ENCODE measurements at places on chromosomes 13 and 19. TPM values are rescaled to one million over a fixed set of nuclear protein-coding genes. Genes with fewer than 3 reads are reported as not detected.

ZIM2 gene
- 0.19 TPM for total RNA-seq

- no peaks in the 10 kb centered on the region for H3K36me3 ChIP-seq
- peaks cover 18% of the 10 kb centered on the region for H3K4me1 ChIP-seq
- H3K4me3 ChIP-seq = no peak overlapping the region
Measured at GRCh38 chr19:49065905-49066512, 1.4 kb upstream of the NTF4 start.

UBA52 gene
- total RNA-seq = 643 TPM

DNA sequence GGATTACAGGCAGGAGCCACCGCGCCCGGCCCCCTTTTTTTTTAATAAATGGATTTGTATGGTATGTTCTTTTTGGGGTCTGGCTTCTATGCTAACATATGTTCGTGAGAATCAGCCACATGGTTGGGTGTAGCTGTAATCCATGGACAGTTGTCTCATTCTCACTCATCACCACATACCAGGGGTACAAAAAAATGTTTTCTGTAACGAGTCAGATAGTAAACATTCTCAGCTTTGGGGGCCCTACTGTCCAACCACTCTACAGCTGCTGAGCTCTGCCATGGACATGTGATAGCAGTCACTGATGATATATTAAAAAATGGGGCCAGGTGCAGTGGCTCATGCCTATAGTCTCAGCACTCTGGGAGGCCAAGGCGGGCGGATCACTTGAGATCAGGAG is 5.1 kb upstream of the RETN start:
- peaks cover 84% of the 10 kb centered on the region for H3K27me3 ChIP-seq
- no peak overlapping the region for H3K4me3 ChIP-seq
- H3K36me3 ChIP-seq = no peaks in the 10 kb centered on the region
- no peak overlapping the region for H3K27ac ChIP-seq
- DNase-seq = no peak

- no peaks in the 10 kb centered on the region for H3K36me3 ChIP-seq
- no peaks in the 10 kb centered on the region for H3K4me1 ChIP-seq
- no peak for DNase-seq
Measured at GRCh38 chr13:46759846-46760245, 37.1 kb downstream of the ESD start.

GRCh38 chr13:104831831-104832230 is 1703.6 kb downstream of the EFNB2 start:
- DNase-seq = no peak
- no peaks in the 10 kb centered on the region for H3K27me3 ChIP-seq
- no peak overlapping the region for H3K27ac ChIP-seq
- H3K36me3 ChIP-seq = no peaks in the 10 kb centered on the region

GRCh38 chr19:403221-404027 is 5.5 kb downstream of the C2CD4C start:
- DNase-seq = no peak
- no peaks in the 10 kb centered on the region for H3K36me3 ChIP-seq
- peaks cover 8% of the 10 kb centered on the region for H3K4me1 ChIP-seq
- H3K4me3 ChIP-seq = no peak overlapping the region
- H3K27me3 ChIP-seq = peaks cover 78% of the 10 kb centered on the region

OR7A5 gene
- not detected for total RNA-seq

METTL21C gene
- total RNA-seq = not detected

ELSPBP1 gene
- not detected for total RNA-seq

DNA sequence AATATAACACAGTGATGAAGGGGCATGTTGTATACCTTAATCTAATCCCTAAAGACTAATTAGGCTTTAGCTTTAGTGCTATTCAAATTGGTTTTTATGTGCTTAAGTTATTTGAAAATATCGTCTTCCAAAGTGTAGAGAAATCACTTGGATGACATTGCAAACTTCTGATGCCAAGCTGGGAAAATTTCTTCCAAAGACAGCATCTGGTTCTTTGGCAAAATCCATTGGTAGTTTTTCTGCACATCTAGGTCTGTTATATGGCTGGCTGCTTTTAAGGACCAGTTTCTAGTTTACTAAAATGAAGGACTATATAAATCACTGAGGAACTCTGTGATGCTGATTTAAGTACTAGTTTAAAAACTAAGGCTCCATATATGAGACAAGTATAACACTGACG is 2362.3 kb downstream of the PCDH9 start:
- H3K36me3 ChIP-seq = no peaks in the 10 kb centered on the region
- H3K27ac ChIP-seq = no peak overlapping the region
- no peaks in the 10 kb centered on the region for H3K4me1 ChIP-seq
- H3K4me3 ChIP-seq = no peak overlapping the region

- H3K4me1 ChIP-seq = peaks cover 73% of the 10 kb centered on the region
- H3K4me3 ChIP-seq = no peak overlapping the region
- no peaks in the 10 kb centered on the region for H3K27me3 ChIP-seq
- DNase-seq = no peak
- H3K27ac ChIP-seq = no peak overlapping the region
- H3K36me3 ChIP-seq = no peaks in the 10 kb centered on the region
Measured at GRCh38 chr13:51587372-51587771, 3.1 kb downstream of the WDFY2 start.

DNA sequence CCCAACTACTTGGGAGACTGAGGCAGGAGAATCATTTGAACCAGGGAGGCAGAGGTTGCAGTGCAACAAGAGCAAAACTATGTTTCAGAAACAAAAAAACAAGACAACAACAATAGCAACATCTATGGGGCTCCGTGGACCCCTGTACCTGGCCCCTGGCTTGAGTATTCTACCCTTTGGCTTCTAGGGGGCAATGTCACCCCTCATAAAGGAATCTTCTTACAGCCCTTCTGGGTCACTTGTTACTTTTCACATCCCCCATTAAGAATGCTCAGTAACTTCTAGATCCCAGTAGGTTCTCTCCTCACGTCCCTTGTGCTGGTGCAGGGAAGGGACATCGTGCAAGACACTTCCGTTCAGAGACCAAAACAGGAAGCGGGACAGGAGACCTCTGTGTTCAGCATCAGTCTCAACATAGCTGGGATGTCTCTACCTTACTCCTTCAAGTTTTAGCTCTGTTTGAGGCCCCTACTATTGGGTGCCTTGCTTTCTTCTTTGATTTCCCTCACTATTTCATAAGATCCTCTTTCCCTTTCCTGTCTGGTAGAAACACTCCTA is 218.1 kb upstream of the ARGLU1 start:
- H3K27ac ChIP-seq = no peak overlapping the region
- no peak for DNase-seq
- H3K36me3 ChIP-seq = no peaks in the 10 kb centered on the region
- H3K4me3 ChIP-seq = no peak overlapping the region
- no peaks in the 10 kb centered on the region for H3K27me3 ChIP-seq
- no peaks in the 10 kb centered on the region for H3K4me1 ChIP-seq

- peaks cover 58% of the 10 kb centered on the region for H3K36me3 ChIP-seq
- H3K4me3 ChIP-seq = no peak overlapping the region
- no peak overlapping the region for H3K27ac ChIP-seq
- DNase-seq = no peak
Measured at GRCh38 chr19:10395003-10395402, 8.3 kb downstream of the CDC37 start.

DNA sequence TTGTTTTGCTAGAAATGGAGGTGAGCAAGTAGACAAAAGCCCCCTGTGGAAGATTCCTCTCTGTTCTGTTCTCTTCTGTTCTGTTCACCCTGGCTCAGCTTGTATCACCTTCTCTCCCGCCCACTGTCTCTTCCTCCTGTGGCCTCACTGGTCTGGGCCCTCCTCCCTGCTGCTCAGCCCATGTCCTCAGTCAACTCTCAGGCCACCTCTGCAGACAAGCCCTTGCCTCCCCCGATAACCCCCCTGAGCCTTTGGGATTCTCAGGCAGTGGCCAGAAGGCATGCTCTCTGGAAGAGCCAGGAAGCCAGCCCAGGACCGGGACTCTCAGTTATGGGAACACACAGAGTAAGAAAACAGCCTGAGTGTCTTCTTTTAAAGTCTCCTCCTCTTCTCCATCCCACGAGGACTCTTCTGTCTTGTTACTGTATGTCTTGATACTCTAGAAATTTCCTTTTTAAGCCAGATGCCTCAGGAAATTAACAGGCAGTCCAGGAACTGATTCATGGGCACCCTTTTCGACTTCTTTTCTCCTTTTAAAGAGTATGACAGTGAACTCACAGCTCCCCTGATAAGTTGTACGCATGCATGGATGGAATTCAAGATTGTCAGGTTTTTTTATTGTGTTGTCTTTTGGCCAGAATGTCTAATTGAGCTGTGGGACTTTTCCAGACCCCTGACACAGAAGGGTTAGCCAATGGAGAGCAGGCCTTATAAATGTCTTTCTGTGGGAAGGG is 33.7 kb downstream of the SHISA2 start:
- no peak overlapping the region for H3K4me3 ChIP-seq
- H3K27ac ChIP-seq = peak overlapping the region; percentile 23
- no peaks in the 10 kb centered on the region for H3K36me3 ChIP-seq

SH2D3A gene
- 0.14 TPM for total RNA-seq

PTGER1 gene
- not detected for total RNA-seq

GRCh38 chr19:54317108-54317964 is 4.4 kb upstream of the LILRA5 start:
- H3K27ac ChIP-seq = no peak overlapping the region
- no peak for DNase-seq
- H3K36me3 ChIP-seq = no peaks in the 10 kb centered on the region
- H3K27me3 ChIP-seq = peaks cover 98% of the 10 kb centered on the region
- H3K4me1 ChIP-seq = no peaks in the 10 kb centered on the region

ZNF415 gene
- 21.0 TPM for total RNA-seq

DNA sequence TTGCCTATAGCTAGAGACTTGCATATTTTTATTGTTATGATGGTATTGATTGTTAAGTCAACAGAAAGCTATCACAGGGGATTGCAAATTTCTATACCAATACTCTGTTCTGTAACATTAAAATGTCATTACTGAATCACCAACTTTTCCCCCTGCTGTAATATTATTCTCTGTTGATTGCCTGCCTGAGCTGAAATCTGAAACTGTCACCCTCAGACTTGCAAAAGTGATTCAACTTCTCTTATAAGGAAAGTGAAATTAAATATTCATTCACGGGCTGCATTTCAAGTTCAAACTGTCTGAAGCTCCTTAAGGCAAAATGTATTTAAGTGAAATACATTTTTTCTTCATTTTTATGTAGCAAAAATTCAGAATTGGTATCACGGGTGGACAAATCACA is 723.2 kb downstream of the PCDH9 start:
- no peak overlapping the region for H3K27ac ChIP-seq
- no peaks in the 10 kb centered on the region for H3K27me3 ChIP-seq
- no peak for DNase-seq
- no peaks in the 10 kb centered on the region for H3K4me1 ChIP-seq
- no peaks in the 10 kb centered on the region for H3K36me3 ChIP-seq
- H3K4me3 ChIP-seq = no peak overlapping the region

GRCh38 chr19:51440846-51441409 is 17.3 kb downstream of the SIGLEC8 start:
- H3K4me3 ChIP-seq = no peak overlapping the region
- no peaks in the 10 kb centered on the region for H3K4me1 ChIP-seq
- no peak overlapping the region for H3K27ac ChIP-seq
- peaks cover 81% of the 10 kb centered on the region for H3K27me3 ChIP-seq
- H3K36me3 ChIP-seq = no peaks in the 10 kb centered on the region

GRCh38 chr19:5803752-5804515 is 933 bp upstream of the NRTN start:
- H3K4me1 ChIP-seq = peaks cover 29% of the 10 kb centered on the region
- H3K27ac ChIP-seq = no peak overlapping the region
- peaks cover 66% of the 10 kb centered on the region for H3K27me3 ChIP-seq
- no peaks in the 10 kb centered on the region for H3K36me3 ChIP-seq
- DNase-seq = peak; percentile 83

GRCh38 chr13:44470638-44471562 is 97.3 kb downstream of the SERP2 start:
- no peak for DNase-seq
- H3K36me3 ChIP-seq = no peaks in the 10 kb centered on the region
- peaks cover 12% of the 10 kb centered on the region for H3K4me1 ChIP-seq
- H3K4me3 ChIP-seq = no peak overlapping the region

- peaks cover 54% of the 10 kb centered on the region for H3K36me3 ChIP-seq
- DNase-seq = no peak
- H3K27ac ChIP-seq = no peak overlapping the region
- no peaks in the 10 kb centered on the region for H3K4me1 ChIP-seq
Measured at GRCh38 chr19:52590728-52591127, 20.6 kb downstream of the ZNF701 start.

DNA sequence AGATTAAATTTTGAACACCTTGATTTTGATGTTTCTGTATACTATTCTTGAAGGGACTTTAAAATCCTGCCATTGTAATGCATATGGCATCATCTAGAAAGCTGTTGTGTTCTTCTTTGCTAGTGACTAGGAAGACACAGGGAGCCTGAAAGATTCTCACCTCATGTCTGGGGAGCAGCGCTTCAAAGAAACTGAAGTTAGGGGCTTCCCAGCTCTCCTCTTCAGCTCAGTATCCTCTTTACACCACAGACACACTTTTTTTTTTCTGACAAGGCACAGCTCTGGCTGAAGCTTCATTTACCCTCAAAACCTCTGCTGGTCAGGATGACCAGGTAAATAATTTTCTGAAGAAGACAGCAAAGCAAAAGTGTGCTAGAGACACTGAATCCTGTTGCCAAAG is 255.6 kb downstream of the ITGBL1 start:
- H3K36me3 ChIP-seq = no peaks in the 10 kb centered on the region
- DNase-seq = no peak
- no peak overlapping the region for H3K27ac ChIP-seq
- no peaks in the 10 kb centered on the region for H3K4me1 ChIP-seq

MRPL54 gene
- 64.1 TPM for total RNA-seq

DNA sequence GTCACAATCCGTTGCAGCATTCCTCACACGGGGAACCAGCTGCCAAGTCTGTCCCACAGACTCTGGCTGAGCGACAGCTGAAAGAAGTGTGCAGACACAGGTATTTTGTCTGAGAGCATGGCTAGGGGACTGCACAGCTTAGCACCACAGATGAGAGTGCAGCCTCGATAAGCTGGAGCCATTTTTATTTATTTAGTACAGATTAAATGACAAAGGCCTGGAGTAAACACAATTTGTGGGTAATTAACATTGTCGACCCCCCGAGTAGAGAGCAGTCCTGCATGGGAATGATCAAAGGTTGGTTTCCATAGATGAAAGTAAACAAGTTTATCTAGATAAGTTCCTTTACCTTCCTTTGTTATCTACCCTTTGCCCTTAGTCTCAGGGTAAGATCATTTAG is 836.2 kb downstream of the DACH1 start:
- no peak overlapping the region for H3K4me3 ChIP-seq
- no peaks in the 10 kb centered on the region for H3K27me3 ChIP-seq
- H3K36me3 ChIP-seq = no peaks in the 10 kb centered on the region
- no peak overlapping the region for H3K27ac ChIP-seq
- DNase-seq = no peak

COX7A1 gene
- total RNA-seq = 2,839 TPM

Measured in left ventricle myocardium inferior (tissue), 1 donor.